ENCODE measurements at places on chromosomes 6 and 20.

DNA sequence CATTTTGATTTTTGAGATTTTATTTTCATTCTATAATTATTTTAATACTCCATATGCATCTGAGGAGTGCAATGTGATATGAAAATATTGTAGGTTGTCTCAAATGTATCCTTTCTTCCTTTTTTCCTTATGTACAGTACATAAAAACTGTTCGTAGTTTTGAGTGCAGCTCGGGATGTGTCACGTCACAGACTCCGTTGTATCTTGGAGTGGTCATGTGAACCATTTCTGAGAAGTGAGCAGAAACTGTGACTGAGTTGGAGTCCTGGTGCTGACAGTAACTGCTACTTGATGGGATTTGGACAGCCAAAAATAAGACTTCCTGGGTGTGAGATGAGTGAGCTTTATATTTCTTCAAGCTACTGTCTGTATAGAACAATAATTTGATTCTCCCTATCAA lies 761.4 kb upstream of the MAN1A1 start:
- DNase-seq, result no peak

DNA sequence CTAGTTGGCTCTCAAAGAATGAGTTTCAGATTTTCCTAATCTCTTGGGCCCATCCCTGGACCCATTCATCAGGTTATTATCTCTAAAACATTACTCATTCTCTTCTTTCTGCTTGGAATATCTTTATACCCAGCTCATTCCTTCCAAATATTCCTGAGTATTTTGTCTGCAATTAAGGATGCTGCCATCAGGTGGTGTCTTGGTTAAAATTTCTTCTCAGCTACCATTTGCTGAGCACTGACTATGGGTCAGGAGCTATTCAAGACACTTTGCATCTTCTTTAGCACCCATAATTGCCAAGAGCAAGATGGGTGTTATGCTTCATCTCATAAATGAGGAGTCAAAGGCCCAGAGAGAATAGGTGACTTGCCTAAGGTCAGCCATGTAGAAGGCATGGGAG lies 8.4 kb downstream of the SUN5 start:
- DNase-seq, result no peak

GRCh38 chr6:82795940-82796339 lies 269.7 kb downstream of the UBE3D start:
- no peak for DNase-seq

DNA sequence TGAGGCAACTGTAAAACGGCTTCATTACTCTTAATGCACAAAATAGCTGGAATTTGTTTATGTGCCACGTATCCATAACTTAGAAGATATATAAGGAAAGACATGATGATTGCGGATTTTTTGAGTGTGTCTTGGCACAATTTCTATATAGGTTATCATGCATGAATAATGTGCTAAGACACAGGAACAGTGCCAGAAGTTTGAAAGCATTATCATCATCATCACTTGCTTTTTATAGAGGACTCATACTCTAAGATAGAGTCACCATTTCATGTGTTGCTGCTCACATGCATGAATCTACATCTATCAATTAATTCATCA lies 113.4 kb downstream of the ELOVL4 start:
- DNase-seq, result no peak

DNA sequence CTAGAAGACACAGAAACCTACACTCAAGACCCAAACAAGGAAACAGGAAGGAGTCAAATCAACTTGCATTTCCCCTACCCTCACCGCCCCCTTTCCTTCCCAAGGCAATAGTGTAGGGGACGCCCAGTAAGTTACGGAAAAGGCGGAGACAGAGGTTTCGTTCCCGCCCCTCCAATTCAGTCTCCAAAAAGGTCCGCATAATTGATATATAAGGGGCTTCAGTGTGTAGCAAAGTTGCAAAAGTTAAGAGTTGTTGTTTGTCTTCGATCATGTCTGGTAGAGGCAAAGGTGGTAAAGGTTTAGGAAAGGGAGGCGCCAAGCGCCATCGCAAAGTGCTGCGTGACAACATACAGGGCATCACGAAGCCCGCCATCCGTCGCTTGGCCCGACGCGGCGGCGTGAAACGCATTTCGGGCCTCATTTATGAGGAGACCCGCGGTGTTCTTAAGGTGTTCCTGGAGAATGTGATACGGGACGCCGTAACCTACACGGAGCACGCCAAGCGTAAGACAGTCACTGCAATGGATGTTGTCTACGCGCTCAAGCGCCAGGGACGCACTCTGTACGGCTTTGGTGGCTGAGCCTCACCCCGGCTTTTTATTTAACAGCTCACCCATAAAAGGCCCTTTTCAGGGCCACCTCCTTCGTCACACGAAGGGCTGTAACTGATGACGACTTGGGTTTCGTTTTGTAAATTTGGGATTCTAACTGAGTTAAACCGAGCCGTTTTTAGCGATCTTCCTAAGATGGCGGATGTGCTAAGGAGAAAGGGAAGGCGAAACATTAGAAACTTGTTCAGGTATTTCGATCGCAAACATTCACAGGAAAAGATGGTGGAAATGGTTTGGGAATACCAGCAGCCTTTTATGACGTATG lies 124.6 kb upstream of the BTN3A2 start:
- DNase-seq, result no peak

DNA sequence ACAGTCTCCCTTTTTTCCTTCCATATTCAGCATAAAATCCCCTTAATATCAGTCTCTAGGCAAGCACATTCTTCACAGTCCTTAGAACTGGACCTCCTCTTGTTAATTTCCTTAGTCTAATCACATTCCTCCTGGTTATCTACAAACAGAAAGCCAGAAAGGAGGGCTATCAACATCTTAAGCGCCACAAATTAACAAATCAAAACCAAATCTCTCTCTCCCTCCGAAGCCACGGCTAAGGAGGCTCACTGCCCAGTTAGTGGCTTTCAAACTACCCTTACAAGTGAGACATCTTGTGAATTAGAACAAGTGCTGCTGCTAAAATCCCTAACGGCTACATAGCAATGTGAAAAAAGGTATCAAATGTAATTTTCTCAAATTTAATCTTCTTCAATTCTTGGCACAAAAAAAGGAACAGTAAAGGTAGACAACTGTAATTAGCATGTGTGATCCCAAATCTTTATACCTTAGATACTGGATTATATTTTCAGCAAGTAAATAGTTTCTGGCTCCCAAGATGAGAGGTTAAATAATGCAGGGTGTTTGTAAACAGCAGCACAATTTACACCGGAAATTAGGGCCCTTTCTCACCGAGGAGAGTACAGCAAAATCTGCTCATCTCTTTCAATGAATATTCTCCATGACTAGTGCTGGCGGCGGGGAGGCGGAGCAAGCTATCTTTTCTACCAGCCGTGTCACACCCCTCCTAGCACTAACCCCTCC lies 1.4 kb upstream of the TRIM39 start:
- no peak for DNase-seq
